ENCODE measurements at places on chromosomes 12 and 14.

GRCh38 chr12:131118371-131118770 is 164.7 kb downstream of the ADGRD1 start:
- DNase-seq, result no peak

DNA sequence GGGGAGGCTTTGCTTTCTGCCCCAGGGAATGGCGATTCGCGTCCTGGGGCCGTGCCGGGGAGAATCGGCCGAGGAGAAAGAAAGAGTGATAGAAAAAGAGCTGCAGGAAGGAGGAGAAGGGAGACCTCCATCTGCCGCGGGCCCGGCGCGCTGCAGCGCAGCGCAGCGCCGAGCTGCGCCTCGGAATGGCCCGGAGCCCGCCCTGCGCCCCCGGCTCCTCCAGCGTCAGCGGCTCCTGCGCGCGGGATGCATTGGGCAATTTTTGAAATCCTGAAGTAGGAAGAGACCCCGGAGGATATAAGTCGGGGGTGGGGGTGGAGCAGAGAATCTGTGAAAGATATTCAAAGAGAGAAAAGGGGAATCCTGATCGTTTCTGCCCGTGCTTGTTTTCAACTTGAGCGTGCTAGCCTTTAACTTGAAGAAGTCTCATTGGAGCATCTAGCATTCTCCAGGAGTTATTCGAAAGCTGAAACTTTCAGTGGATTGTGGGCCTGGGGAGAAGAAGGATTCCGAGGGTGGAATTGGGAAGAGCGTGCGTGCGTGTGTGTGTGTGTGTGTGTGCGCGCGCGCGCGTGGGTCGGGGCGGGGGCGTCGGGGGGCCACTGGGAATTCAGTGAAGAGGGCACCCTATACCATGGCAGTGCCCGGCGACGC is 441 bp downstream of the PDE3A start:
- no peak for DNase-seq

DNA sequence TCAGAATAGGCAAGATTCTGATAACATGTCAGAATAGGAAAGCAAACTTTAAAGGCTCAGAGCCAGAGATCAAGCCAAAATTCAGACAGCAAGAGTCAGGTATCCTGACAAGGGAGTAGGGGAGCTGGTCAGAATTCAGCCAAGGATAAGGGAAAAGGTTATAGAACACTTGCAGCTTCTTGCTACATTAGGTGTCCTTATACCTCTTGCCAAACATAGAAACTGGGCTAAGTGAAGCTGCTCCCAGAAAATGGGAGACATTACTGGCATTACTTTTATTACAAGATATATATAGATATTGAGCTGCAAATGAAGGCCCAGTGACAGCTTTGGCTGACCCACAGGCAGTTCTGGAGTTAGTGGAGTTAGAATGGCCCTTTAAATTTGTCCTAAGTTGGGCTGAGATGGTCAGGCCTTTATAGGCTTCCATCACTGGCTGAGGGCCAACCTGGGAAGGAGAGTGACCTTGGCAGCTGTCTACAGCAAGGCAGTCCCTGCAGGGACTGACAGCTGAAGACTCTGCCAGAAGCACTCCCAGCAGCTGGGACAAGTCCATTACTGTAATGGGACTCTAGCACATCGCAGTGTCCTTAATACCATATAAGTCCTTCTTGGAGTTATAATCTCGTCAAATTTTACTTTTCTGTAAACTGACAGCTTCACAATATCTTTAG is 83.0 kb downstream of the LRRC9 start:
- peak; percentile 19 for DNase-seq

DNA sequence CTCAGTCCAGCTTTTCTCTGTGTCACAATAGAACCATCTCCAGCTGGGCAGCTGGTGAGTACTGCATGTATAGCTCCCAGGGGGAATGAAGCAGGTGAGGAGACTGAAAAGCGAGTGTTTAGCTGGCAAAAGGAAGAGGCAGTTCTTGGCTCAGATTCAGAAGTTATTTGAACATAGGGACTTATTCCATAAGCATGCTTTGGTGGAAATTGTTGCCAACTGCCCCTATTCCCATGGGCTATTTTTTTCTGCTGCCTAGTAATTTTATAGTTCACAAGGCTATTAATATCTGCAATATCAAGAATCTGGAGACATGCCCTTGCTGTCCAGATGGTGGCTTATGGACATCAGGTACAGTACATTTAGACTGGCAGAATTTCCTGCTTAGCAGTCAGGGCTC is 1112.7 kb downstream of the LRFN5 start:
- no peak for DNase-seq

- DNase-seq, result no peak
These were observed 321.6 kb upstream of the SFSWAP start for GRCh38 chr12:131389054-131390013.

DNA sequence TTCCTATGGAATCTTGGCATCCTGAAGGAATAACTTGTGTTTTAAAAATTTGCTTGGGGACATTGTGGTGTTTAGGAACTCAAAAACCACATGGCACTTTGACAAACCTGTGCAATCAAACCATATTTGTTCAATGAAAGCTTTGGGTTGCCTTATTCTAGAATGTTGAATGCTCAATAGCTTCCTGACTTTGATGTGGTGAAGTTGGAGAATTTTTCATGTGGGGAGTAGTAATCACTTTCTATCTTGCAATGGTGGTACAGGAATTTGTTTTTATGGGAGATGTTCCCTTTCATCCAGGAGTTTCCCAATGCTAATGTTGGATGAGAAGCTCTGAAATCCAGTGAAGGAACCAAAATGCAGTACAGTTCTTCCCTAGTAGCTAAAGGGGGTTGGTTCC is 42.2 kb upstream of the LDHB start:
- no peak for DNase-seq

DNA sequence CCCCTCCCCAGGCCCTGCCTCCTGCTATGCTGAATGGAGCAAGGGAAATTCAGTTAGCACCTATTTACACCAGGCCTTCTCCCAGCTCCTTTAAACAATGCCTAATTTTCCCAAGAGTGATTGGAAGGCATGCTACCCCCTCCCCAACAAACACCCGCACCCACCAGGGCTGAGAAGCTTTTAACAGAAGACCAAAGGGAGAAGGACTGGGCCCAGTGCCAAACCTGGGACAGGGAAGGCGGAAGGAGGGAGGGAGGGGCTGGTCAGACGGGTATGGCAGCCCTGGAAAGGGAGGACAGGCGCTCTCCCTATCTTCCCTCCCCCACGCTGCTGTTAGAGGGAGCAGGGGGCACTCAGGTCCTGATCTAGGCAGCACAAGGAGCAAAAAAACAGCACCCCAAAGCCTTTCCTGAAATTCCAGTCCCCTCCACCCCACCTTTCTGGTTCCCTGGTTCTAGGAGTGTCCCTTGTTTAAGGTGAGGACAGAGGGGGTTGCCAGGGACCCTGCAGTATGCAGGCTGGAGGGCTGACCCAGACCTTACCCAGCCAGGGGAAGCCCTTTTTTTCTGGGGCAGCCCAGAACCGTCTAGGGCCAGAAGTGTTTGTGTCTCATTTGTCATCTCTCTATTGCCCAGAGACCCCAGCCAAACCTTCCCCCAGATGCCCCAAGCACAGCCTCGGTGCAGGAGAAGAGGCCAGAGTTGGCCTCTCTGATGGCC is 2.4 kb upstream of the KRT8 start:
- DNase-seq, result no peak

DNA sequence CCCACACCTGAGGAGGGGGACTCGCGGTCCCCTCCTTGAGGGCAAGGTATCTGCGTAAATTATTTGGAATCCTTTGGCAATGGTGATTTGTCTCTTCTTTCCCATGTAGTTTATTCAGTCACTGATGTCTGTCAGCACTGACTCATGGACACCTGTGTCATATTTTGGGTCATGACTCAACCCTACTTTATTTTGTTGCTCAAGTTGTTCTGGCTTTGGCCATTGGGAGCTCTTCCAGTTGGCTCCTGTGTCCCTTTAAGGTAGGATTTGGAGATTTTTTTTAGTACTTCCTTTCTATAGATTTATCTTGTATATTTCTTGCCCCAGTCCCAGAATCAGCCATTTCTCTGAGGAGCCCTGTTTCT is 47.4 kb upstream of the C14orf180 start:
- no peak for DNase-seq

DNA sequence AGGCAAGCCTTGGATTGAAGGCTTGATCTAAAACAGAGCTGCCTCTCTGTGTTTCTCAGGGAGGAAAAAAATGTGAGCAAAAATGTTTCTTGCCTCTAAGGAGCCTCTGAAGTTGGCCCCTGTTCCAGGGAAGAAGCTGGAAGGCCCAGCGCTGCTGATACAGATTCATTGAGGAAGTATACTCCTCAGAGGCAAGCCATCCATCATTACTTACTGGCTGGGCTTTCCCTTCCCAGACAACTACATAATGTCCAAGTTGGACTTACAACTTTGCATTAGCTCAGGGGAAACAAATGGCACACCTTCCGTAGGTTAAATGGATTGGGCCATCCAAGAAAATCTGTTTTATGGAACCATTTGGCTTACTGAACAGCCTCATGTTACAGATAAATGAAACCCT is 263.7 kb upstream of the SEL1L start:
- DNase-seq, result no peak

DNA sequence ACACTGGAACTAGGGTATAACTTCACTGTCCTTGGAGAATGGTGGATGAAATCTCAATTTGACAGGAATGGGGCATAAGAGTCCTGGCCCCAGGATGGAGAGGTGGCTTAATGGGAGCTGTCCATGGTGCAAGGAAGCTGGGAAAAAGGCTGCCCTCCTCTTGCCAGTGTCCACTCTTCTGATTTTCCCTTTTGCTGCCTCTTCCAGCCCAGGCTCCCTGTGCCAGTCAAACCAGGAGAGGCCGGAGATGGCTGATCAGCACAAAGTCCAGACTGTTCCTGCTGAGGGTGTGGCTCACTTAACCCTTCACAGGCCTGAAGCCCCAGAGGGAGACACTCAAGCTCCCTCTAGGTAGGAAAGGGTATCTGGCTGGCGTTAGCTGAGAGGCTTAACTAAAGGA is at the start of gene MYO1A:
Gene MYO1A (minus strand): TSS at position 240 of the 400 bp plus-strand sequence. CDS start 1,806 bp downstream, outside the sequence.
- DNase-seq, result no peak

DNA sequence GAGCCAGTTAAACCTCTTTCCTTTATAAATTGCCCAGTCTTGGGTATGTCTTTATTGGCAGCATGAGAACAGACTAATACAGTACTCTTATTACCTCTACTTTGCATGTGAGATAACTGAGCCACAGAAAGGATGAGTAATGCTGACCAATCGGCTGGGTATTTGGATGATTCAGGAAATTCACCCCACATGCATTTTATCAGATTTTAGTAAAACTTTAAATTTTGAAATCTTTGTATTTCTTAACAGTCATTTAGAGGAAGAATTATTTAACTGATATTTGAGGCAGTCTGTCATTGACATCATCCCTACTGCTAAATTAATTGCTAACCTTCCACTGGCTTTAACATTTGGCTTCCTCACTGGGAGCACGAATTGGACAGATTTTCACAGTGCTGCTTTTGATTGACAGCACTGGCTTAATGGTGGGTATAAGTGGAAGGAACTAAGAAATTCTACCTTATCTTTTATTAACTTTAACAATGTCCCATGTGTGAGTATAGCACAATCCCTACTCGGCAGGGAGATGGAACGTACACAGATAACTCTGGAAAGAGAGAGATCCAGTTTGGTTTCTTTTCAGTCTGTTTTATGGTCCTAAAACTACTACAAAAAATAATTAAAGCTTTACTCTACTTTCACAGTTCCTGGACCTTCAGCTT is 261.0 kb downstream of the DACT1 start:
- DNase-seq, result no peak

DNA sequence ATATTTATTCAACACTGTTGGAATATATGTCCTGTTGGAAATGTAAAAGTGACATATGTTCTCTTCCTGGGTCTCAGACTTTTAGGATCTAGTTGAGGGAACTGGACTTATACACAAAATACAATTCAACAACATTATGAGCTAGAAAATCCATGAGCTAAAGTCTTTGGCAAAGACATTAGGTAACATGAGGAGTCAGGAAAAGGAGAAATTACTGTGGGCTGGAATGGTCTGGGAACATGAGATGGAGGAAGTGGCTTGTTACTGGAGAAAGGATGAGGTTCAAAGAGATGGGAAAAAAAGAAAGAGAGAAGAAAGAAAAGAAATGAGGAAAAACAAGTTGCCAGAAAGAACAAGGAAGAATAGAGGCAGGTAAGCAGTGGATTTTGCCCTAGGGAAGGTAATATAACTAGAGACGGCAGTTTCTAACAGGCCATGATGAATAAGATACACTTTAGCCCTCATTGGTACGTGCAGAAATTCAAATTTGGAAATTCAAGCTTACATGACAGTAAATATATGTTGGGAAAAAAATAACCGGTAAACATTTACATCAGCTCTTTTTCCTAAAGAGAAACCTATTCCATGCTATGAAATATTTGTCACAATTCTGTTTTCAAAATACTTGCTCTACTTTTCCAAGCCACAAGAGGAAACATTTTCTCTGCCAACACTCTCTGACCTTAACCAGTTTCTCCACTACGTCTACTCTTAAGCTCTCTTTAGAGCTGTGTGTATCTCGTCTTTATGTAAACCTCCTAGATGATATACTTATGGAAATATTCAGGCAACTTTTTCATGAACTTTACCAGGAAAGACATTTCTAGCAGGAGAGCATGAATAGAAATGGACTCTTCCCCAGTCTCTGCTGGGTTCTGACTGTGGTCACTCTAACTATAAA is 268.8 kb upstream of the BTG1 start:
- DNase-seq, result no peak

DNA sequence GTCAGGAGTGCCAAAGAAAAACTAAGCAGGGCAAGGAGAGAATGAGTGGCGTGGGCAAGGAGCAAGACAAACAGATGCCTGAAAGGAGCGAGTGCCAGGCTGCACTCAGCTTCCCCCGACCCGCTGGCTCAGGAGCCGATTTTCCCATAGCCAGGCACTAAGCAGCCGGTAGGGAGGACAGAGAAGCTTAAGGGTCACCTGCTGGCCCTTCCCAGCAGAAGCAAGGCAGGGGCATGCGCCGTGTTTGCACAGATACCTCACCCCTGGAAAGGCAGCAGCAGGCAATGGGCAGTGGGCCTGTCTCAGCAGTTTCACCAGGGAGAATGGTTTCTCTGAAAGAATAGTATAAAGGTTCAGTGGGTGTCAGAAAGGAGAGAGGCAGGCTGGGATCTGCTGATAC is 104.9 kb upstream of the FKBP4 start:
- DNase-seq, result no peak

- DNase-seq, result no peak
These were observed 1.2 kb upstream of the IRAK3 start for GRCh38 chr12:66187821-66188220.

DNA sequence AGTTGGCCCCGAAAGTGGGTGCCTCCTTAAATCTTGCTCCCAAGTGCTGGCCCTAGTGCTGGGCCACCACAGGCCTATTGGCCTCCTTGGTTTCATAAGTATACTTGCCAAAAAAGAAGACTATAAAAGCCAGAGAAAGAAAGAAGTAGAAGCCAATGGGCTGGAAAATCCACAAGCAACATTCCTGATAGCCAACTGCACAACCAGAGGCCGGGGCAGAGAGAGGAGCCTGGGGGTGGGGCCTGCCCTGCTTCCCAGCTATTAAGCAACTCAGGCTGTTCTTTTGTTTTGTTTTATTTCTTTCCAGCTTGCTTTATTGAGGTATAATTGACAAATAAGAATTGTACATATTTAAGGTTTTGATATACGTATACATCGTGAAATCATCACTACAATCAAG is 177.2 kb upstream of the NTF3 start:
- no peak for DNase-seq

GRCh38 chr14:92435154-92435553 is 78.4 kb upstream of the RIN3 start:
- DNase-seq, result no peak

GRCh38 chr12:32560520-32560919 is 118.6 kb upstream of the DNM1L start:
- no peak for DNase-seq

Data from C1 segment of cervical spinal cord (tissue), 14 donors.